ENCODE measurements at places on chromosomes 2 and 18.

GRCh38 chr2:226011716-226012450, 612.4 kb downstream of the NYAP2 start:
- DNase-seq: no peak

- DNase-seq: no peak
Measured at GRCh38 chr2:222892321-222892720, 31.5 kb downstream of the ACSL3 start.

- DNase-seq: no peak
Measured at GRCh38 chr2:195392446-195393336, 264.3 kb upstream of the SLC39A10 start.

DNA sequence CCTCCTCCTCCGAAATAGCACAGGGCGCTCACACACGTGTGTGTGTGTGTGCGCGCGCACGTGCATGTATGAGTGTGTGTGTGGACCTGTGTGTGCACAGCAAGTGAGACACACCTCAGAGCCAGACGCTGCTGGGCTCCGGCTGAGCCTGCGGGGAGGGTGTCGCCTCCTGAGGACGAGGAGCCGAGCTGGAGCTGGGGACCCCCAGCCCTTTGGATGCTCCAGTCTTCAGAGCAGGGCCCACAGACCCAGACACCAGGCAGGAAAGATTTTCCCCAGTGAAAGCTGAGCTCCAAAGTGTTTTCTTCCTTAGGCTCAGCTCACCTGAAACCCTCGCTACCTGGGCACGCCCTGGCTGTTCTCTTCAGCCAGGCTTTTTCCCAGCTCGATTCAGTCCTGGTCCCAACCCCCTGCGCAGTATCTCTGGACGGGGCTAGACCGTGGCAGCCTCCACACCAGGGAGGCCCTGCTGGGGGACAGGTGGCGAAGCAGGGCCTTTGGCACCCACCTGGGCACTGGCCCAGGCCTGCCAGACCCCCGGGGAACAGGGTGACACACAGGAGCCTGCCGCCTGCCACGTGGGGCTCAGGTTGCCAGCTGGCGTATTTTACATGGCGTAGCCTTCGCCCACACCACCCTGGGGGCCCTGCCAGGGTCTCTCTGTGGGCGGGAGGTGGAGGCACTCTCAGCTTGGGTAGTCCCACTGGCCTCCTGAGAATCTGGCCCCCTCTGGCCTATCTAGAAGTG, 36.2 kb downstream of the PDIA6 start:
- no peak for DNase-seq

GRCh38 chr2:109555346-109555900, 58.3 kb downstream of the SEPTIN10 start:
- DNase-seq: no peak

GRCh38 chr2:181264001-181264400, 193.2 kb upstream of the ITGA4 start:
- DNase-seq: no peak

GRCh38 chr18:62437235-62438017, 85.4 kb upstream of the ZCCHC2 start:
- no peak for DNase-seq

Data from activated CD4-positive, alpha-beta T cell treated with anti-CD3 and anti-CD28 coated beads for 48 hours (primary cell).